ENCODE measurements at places on chromosomes 16 and 17. TPM values are rescaled to one million over a fixed set of nuclear protein-coding genes. Genes with fewer than 3 reads are reported as not detected.

C1QL1 gene
- total RNA-seq = 0.31 TPM

KRTAP4-6 gene
- not detected for total RNA-seq

ZG16B gene
- 0.78 TPM for total RNA-seq

NPW gene
- 6.9 TPM for total RNA-seq

FOXN1 gene
- total RNA-seq = not detected
